Activated T-helper 1 cell treated with anti-CD3 and anti-CD28 coated beads, Interleukin-2, amount 50 U/mL, for 16 hours (primary cell): ENCODE measurements at places on chromosomes 4 and X.

DNA sequence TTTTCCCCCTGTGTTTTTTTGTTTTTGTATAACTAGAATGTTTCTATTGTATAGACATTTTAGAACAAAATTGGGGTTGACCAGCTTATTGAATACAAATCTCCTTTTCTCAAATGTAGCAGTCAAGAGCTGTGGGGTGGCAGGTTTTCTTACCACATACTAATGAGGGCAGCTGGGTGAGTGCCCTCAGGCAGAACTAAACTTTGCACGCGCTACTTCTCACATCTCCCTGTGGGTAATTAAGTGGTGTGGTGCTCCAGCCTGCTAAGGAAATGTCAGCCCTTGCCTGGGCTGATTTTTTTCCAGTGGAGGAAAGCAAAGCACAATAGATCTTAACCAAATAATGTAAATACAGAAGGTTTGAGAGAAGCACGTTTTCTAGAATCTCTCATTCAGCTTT lies 717.6 kb upstream of the TENM3 start:
- DNase-seq, result no peak

DNA sequence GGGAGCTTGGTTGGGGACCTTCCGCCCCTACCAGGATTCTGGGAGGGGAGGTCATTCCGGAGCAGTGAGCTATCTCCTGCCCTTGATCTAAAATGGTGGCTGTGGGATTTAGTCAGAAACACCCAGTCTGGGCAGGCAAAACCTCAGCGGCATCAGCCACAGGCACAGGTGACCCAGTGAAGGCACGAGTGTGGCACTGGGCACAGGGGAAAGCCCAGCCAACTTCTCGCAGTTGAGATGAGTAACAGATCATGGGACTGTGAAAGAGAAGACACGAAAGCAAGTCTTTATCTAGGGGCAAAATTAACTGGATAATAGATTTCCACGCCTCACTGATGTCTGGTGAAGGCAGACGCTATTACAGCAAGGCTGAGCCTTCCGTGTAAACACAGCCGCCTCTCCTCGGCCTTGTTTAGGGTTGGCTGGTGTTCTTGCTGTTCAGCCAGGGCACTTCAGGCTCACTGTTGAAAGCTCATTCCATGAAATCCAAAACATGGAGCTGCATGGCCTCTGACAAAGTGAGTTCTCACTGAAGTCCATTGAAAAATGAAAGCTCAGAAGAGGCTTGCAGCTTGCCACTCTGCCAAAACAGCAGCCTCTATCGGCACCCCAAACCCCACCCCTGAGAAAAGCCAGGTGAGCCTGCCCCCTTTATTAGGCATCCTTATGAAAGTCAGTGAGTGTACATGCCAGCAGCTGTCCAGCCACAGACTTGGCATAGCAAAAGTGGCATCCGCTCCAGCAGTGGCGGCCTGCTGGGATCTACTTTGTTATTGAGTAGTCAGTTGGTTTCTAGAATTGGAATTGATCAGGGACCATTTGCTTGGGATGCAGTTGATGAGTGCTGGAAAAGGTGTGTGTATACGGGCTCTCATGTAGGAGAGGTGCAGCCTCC lies 102.3 kb upstream of the MTM1 start:
- no peak for DNase-seq

DNA sequence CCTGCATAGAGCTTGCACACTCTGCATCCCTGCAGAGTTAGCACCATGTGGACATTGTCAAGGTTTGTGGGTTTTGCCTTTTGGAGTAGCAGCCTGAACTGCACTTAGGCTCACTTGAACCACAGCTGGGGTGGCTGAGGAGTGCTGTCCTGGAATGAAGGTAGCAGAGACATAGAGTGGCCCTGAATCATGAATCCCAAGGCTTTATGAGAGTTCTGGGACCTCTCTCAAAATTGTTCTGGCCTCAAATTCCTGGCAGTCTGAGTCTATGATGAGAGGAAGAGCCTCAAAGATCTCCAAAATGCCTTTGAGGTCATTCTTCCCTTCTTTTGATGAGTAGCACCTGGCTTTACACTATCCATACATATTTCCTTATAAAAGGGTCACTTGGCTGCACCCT lies 37.1 kb upstream of the ADH1C start:
- no peak for DNase-seq

- DNase-seq, result no peak
Measured at GRCh38 chrX:151735219-151735618, 673 bp downstream of the CNGA2 start.

- DNase-seq, result no peak
Measured at GRCh38 chr4:42945874-42946273, 53.4 kb downstream of the GRXCR1 start.

DNA sequence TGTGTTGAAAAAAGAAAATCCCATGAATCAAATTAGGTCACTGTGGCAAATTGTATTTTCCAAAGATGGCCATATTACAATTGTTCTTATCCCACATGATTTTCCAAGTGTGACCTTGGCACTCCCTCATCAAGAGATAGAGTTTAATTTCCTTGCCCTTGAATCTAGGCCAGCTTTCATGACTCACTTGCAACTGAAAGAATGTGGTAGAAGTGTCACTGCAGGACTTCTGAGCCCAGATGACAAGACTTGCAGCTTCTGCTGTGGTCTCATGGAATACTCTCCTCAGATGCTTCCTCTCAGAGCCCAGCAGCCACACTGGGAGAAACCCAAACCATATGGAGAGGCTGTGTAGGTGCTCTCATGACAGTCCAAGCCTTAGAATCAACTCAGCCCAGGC lies 139.0 kb downstream of the ADAMTS3 start:
- no peak for DNase-seq

- DNase-seq, result no peak
Measured at GRCh38 chr4:38279650-38280322, 319.6 kb downstream of the PTTG2 start.

- peak; percentile 79 for DNase-seq
Measured at GRCh38 chrX:41334363-41335197, 618 bp downstream of the DDX3X start.

DNA sequence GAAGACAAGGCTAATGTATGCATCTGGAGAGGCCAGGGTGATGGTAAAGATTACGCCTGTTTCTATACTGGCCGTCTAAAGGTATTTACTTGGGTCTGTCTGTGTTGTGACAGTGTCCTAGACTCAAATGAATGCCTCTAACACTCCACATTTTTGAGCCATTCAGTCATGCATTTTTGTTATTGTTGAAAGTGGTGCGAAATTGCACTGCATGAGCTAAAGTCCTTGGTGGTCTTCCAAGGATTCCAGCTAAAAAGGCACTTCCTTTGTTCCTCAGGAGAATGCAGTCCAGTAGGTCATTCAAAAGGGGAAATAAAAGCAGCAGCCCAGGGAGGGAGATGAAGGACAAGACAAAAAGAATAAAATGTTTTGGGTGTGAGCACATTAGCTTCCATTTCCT lies 3.0 kb downstream of the GPC4 start:
- DNase-seq, result no peak

DNA sequence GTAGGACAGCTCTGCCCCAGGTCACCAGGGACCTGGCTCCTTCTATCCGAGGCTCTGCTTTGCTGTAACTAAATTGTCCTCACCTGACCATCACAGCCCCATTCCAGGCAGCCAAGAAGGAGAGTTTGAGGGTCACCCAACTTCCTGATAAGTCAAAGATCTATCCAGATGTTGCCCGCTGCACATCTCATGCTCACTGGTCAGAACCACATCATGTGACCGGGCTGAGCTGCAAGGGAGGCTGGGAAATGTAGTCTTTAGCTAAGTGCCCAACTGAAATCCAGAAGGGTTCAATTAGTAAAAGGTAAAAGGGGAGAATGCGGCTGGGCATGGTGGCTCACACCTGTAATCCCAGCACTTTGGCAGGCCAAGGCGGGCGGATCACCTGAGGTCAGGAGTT lies 18.4 kb downstream of the HMX1 start:
- no peak for DNase-seq

- no peak for DNase-seq
Measured at GRCh38 chr4:143224255-143224654, 39.5 kb downstream of the USP38 start.

DNA sequence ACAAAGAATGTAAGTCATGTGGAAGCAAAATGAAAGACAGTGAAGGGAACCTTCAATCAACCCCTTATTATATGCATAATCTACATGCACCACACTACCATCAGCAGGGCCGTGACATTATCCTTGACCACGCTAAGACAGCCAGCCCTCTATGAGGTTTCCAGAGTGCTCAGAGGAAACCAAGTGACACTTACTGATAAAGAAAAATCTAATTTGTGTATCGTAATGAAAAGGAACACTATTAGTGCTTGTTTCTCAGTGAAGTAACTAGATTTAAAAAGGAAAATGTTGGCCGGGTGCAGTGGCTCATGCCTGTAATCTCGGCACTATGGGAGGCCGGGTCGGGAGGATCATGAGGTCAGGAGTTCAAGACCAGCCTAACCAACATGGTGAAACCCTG lies 56.4 kb downstream of the ABCG2 start:
- no peak for DNase-seq

GRCh38 chrX:83516597-83516996 lies 8.5 kb downstream of the POU3F4 start:
- no peak for DNase-seq

- DNase-seq, result no peak
Measured at GRCh38 chrX:138748480-138748879, 37.0 kb upstream of the FGF13 start.

DNA sequence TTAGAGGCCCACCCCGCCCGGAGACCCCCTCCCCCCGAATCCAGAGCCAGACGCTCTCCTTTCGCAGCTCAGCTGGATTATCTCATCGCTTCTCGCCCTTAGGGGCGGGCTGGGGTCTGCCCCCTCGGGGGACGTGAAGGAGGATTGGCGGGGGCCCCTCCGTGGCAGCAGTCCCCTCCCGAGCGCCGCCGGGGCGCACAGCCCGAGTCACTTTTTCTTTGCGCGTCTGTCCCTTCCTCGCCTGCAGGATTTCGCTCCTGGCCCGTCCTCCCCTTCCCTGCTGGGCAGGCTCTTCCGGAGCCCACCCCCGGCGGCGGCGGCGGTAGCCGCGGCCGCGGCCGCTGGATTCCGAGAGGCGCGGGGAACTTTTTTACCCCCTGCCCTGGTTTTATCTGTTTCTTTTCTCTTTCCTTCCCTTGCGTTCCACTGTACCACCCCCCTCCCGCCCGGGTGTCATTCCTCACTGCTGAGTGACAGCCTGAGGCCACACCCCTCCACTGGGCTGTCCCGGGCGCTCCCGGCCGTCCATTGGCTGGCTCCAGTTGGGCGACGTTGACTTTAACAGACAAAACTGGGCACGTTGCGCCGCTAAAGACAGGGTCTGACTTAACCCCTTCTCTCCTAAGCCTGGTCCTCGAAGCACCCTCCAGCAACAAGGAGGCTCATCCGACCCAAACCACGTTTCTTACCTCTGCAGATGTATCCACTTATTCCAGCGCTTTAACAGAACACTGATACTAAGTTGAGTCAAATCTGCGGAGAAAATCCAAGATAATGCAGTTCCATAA lies 492 bp upstream of the NKX3-2 start:
- DNase-seq, result no peak

- DNase-seq, result no peak
Measured at GRCh38 chrX:134695999-134696398, 37.7 kb upstream of the PLAC1 start.

- DNase-seq, result no peak
Measured at GRCh38 chr4:165335163-165335703, 7.8 kb downstream of the MSMO1 start.

- DNase-seq, result no peak
Measured at GRCh38 chrX:1435241-1435895, 17.3 kb downstream of the ASMTL start.

- DNase-seq, result no peak
Measured at GRCh38 chrX:29530501-29530900, 684.9 kb upstream of the MAGEB2 start.

DNA sequence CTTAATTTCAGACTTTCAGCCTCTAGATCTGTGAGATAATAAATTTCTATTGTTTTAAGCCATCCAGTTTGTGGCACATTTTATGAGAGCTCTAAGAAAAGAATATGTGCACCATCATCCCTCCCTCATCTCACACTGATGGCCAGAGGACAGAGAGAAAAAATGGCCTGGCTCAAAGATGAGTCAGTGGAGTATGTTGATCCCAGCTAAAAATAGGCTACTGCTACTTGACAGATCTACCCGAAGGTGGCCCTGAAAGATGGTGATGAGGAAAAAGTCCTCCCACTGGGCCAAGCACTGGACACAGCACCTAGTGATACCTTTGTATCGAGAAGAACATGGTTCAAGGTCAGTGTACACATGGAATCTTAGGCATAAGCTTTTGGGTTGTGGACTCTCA lies 38.2 kb upstream of the DCTD start:
- DNase-seq, result no peak

DNA sequence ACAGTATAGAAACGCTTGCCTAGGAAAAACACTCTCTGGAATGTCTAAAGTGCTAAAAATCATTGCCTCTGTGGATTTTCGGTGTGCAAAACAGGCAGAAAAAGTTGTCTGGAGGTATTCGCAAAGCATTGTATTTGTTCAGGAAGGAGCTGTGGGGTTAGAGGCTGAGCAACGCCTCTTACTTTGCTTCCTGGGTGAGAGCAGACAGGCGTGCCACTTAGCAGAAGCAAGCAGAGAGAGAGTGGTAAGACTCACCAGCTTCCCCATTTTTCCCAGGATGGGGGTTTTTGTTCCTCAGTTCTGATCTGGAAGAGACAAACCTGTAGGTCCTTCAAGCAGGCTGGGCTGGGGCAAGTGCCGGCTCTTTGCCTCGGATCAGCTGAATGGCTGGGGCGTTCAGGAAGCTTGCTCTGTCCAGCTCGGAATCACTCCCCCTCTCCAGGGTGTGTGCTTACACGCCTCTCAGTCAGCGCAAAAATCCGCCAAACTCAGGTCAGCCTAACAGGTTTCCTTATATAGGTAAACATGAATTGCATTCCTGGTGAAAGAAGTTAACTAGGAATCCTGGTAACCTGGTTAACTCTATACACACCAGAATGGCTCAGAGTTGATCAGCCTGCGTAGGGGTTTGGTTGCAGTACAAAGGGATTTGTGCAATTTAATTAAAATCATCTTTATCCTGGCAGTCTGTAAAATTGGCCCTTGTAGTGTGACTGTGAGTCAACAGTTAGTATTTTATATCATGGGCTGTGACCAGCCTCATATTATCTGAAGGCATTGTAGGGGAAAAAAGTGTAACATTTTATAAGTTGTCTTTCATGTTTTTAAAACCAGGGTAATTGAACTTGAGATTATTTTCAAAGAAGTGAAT lies 213.1 kb upstream of the MID1 start:
- no peak for DNase-seq

DNA sequence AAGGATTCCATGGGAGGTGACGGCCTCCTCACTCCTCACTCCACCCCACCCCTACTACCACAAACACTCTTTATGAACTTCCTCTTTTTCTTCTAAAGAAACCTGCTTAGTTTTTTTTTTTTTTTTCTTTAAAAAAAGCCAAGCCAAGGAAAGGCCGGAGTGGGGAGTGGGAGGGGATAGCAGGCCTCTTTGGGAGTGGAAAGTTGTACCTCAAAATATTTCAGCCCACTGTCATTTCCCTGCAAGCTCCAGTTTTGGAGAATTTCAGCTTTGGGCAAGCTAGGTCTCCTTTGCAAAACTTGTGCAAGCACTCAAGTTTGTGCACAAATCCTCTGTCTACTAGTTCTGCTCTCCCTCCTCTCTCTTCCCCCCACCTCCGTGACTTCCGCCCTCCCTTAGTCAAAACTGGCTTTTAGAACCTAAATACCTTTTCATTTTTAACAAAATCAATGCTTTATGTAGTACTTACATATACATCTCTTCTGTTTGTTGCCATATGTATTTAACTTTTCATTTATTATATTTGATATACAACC lies 512 bp upstream of the ANTXR2 start:
- no peak for DNase-seq

- no peak for DNase-seq
Measured at GRCh38 chr4:127698789-127699200, 31.4 kb upstream of the SLC25A31 start.

- DNase-seq, result no peak
Measured at GRCh38 chr4:7756071-7756470, 183.6 kb downstream of the AFAP1 start.

- DNase-seq, result no peak
Measured at GRCh38 chr4:105607876-105608275, 55.5 kb downstream of the ARHGEF38 start.
